ENCODE measurements at places on chromosomes 2 and 18.

DNA sequence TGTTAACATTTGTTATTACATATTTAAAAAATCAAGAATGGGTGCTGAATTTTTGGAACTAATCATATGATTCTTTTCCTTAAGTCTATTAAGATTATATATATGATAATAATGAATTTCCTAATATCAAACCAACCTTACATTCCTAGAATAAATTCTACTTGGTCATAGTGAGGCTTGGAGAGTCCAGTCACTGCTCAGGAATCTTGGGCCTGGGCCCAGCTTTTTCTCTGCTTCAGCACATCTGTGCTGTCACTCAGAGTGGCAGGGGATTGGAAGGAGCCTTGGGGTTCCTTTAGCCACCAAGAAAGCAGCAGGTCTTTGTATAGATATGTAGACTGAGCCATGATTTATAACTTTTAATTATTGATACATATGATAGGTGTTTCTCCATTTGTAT is 19.9 kb upstream of the ZAP70 start:
- DNase-seq, result no peak

DNA sequence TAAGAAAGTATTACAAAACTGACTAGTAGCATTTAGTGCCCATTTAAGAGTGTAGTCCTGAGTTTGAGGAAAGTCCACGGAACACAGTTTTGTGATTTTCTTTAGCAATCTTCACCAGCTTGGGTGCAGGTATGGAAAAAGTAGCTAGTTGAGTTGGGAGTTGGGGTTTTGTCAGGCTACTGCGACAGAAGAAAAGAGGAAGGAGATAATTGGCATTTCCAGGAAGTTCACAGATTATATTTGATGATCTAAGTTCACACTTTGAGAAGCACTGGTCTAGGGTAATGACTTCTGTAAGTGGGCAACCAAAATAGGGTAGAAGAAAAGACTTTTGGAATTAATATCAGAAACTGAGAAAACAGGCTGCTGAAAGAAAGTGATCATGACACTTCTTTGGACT is 52.1 kb downstream of the VIL1 start:
- DNase-seq, result no peak

DNA sequence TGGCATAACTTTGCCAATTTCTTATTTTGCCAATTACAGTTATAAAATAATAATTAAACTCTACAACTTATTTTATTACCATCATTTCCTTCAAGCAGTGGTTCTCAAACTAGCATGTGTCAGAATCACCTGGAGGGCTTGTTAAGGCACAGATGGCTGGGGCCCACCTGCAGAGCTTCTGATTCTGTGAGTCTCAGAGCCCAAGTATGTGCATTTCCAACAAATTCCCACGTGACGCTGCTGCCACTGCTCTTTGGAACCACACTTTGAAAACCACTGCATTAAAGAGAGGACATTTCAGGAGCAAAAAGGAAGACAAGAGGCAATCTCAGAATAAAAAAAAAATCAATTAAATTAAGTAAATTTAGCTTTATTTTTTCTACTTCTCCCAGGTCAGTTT is 94.0 kb upstream of the HNRNPA3 start:
- DNase-seq, result no peak

DNA sequence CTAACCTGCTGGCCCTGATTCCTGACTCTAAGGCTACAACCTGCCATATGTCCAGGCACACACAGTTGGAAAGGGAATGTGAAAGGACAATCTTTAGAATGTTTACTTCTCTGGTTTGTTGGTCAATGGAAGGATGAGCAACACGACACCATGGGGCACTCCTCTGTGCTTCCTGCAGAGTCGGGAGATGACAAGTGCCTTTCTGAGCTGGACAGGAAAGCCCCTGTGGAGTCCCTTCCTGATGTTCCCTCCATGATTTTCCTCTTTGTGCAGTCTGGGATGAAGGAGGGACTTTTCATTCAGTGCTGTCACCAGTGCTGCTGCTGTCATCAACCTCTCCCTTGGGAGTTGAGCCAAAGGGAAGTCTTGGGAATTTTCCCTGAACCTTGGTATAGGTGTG is 22.6 kb upstream of the SERPINB7 start:
- DNase-seq, result no peak

- no peak for DNase-seq
These were observed 32.2 kb upstream of the AMMECR1L start for GRCh38 chr2:127917916-127918315.

Measured in left ventricle myocardium inferior (tissue), 1 donor.